ENCODE measurements at places on chromosomes 7 and 10.

DNA sequence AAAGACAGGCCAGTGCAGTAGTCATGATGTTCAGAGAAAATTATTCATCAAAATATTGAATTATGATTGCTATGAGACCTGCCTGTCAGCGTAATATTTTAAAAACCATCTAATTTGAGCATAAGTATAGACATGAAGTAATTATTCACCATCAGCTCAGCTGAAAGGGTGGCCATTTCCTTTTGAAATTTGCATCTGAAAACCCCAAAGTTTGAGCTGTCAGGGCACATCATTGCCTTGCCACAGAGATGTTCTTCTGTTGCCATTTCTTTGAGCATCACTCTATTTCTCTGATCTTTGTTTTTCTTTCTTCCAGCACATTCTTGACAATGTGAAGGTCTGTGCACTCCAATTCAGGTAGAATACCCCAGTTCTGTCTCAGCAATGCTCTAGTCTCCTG lies 147.5 kb upstream of the RHOBTB1 start:
- DNase-seq = no peak

DNA sequence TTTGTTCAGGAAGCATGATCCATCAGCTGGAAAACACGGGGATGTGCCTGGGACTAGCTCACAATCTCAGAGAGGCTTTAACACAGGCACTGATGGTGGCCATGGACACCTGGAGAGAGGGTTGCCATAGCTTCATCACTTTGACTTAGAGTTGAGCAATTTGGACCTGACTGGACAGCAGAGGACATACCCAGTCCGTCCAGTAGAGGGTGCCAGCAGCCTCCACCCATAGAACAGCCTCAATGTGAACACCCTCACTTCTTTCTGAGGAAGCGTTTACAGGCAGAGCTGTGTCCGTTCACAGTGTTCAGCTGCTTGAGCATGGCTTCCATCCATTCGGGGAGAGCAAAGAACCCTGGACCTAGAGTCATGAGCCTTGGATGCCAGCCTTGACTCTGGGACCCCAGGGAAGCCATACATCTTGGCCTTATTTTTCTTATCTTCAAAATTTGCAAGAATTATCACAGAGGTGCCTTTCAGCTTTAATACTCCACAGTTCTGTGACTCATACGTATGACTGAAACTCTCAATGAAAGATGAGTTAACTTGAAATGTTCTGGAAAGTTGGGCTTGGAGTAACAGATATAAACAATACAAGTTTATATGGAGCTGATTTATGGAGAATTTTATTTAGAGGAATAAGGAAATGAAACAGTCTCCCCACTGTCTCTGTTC lies 302.9 kb upstream of the PODXL start:
- peak; percentile 50 for DNase-seq

DNA sequence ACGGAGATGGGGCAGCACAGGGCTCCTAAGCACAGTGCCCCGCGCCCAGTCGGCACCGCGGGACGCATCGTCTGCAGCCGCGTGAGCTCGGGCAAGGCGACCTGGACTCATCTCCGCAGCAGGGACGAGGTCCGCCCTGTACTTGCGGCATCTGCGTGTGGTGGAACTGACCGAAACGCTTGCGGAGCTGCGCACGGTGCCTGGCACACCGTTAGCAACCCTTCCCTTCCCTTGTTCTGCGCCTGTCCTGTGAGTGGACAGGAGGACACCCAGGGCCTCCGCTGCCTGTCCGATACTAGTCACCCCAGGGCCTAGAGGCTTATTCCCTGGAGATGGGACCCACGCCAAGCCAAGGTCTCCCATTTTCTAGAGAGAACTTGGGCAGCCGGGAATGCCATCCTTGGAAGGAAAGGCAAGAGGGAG lies 98.5 kb downstream of the WDR11 start:
- peak; percentile 5 for DNase-seq

DNA sequence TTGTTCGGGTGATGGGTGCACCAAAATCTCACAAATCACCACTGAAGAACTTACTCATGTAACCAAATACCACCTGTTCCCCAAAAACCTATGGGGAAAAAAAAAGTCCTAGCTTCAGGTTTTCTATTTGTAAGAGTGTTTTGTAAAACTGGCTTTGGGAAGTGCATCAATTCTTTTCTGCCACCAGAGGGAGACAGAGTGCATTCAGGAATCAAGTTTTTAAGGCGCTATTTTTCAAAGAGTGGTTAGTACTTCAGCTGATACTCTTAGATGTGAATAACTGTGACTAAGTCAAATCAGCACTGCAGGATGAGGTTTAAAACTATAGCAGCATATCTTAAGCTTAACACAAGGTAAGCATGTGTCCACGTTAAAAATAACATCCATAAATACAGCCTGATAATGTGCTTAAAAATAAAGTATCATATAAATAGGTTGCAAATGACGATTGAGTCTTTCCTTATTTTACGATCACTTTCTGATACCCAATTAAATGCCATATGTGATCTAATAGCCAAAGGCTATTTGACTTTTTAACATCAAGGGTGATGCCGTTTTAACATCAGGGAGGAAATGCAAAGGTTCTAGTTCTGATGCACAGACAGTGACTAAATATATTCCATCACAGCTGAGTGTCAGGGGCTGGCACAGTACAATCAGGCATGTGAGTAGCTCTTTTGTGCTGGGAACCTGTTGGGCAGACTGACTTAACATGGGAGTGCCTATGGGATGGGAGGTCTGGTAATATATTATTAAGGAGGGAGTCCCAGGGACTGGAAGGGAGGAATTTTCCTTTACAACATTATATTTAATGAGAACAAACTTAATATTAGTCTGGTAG lies 10.6 kb upstream of the LYZL2 start:
- DNase-seq = no peak

DNA sequence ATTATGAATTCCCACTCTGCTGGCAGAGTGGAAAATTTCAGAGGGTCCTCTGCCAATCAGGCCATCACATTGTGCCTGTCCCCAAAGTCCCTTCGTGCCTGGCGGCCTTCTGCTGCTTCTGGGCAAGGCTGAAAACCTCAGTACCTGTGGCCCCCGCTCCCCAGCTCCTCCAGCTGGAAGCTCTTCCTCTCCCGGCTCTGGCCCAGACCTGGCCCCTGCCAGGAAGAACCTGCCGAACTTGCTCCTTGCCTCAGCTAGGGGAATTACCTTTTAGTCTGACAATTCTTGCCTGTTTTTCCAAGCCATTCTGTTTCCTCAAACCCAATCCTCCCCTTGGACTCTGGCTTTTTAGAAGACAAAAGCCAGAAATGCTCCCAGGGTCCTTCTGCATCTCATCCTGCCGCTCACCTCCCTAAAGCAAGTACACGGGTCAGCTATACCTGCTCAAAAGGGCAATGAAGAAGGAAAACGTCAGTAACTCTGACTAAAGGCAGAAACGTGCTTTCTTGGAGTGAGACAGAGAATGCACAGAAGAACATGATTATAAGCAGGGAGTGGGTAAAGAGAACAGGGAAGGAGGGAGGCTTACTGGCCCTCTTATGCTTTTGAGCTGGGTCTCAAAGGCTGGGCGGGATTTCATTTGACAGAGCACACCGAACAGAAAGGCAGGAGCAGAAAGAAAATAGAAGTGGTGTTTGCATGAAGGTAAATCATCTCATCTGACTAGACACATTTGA lies 28.1 kb upstream of the TRIL start:
- no peak for DNase-seq
